ENCODE measurements at places on chromosomes 16 and 17. TPM values are rescaled to one million over a fixed set of nuclear protein-coding genes. Genes with fewer than 3 reads are reported as not detected.

- H3K4me3 ChIP-seq, result no peak overlapping the region
- no peaks in the 10 kb centered on the region for H3K27me3 ChIP-seq
- H3K27ac ChIP-seq, result no peak overlapping the region
- H3K36me3 ChIP-seq, result peaks cover 41% of the 10 kb centered on the region
Observed at GRCh38 chr16:89107203-89107582, 13.5 kb downstream of the ACSF3 start.

GRCh38 chr17:79815836-79816461, 19.1 kb upstream of the CBX8 start:
- peaks cover 12% of the 10 kb centered on the region for H3K27me3 ChIP-seq
- H3K36me3 ChIP-seq, result peaks cover 6% of the 10 kb centered on the region
- H3K27ac ChIP-seq, result no peak overlapping the region
- no peak overlapping the region for H3K4me3 ChIP-seq
- DNase-seq, result no peak

DNA sequence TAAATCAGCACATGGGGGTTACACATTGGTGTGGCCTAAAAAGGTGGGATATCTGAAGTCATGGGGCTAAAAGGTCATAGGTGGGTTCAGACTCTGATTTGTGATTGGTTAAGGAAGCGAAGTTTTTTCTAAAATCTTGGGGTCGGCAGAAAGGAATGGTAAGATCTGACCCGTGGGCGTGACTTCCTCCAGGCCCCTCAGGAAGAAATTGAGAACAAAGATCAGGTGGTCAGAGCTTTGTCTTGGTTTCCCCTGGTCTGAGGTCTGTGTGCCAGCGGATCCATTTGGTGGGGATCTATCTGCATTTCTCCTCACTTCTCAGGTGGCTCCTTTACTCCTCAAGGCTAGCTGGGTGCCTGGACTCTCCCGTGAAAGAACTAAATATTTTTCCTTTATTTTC, 302.8 kb downstream of the ABCC12 start:
- H3K27ac ChIP-seq, result no peak overlapping the region
- no peaks in the 10 kb centered on the region for H3K27me3 ChIP-seq
- peaks cover 8% of the 10 kb centered on the region for H3K4me1 ChIP-seq
- no peak for DNase-seq

DNA sequence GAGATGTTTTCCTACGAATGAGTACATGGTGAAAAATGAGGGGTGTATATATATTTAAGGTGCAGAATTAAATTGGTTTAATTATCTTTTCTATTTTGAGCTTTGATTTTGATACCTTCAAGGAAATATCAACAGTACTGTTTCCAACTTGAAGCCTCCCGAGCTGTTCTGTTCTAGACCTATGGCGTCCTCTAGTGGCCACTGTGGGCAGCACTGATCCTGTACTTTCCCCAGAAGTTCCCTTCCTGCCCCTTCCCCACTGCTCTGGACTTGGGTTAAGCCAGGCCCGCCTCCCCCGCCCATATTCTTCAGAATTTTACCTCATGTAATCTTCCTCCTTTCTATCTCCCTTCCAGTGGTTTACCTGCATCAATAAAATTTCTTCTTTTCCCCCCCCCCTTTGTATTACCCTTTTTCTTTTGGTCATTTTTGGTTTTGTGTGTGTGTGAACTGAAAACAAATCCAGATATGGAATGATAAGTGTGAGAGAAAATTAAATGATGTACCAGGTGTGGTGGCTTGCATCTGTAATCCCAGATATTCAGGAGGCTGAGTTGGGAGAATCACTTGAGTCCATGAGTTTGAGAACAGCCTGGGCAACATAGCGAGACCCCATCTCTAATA, 1643.5 kb downstream of the TP53TG3F start:
- DNase-seq, result peak; percentile 2
- no peaks in the 10 kb centered on the region for H3K4me1 ChIP-seq
- no peak overlapping the region for H3K4me3 ChIP-seq
- no peaks in the 10 kb centered on the region for H3K36me3 ChIP-seq
- no peaks in the 10 kb centered on the region for H3K27me3 ChIP-seq
- no peak overlapping the region for H3K27ac ChIP-seq

The TAT gene
- not detected for total RNA-seq

The SDK2 gene
- total RNA-seq, result not detected

The HAS3 gene
- total RNA-seq, result 2.8 TPM

The C17orf113 gene
- total RNA-seq, result 0.81 TPM

All from MCF 10A (cell line).